ENCODE measurements at places on chromosomes 12 and 14.

DNA sequence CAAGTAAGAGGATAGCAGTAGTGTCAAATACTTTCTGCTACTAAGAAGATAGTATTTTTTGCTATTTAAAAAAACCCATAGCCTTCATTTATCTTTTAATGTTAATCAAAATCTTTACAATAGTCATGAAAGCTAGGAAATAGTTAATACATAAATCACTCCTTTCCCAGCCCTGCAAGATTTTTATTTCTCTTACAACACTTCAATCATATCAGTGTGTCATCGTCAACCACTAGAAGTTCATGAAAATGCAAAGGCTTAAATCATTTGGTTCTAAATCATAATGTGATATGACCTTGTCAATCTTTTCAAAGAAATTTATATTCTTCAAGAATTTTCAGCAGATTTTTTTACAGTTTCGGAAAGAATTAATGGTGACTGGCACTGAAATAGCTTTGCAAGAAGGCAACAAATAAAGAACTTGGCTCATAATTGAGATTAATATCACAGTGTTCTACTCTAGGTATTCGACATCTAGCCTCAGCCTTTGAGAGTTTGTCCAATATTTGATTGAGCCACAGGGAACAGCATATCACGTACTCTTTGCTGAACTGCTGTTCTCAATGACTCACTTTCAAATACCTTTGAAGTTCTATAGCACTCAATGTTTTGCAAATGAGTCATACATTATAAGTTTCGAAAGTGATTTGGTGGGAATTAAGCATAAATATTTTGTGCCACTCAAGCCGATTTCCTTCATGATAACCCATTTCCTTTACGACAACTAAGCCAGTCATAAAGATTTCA, 384.0 kb upstream of the FOXG1 start:
- no peak for DNase-seq

GRCh38 chr14:61841145-61841544, 78.9 kb downstream of the SNAPC1 start:
- DNase-seq, result no peak

DNA sequence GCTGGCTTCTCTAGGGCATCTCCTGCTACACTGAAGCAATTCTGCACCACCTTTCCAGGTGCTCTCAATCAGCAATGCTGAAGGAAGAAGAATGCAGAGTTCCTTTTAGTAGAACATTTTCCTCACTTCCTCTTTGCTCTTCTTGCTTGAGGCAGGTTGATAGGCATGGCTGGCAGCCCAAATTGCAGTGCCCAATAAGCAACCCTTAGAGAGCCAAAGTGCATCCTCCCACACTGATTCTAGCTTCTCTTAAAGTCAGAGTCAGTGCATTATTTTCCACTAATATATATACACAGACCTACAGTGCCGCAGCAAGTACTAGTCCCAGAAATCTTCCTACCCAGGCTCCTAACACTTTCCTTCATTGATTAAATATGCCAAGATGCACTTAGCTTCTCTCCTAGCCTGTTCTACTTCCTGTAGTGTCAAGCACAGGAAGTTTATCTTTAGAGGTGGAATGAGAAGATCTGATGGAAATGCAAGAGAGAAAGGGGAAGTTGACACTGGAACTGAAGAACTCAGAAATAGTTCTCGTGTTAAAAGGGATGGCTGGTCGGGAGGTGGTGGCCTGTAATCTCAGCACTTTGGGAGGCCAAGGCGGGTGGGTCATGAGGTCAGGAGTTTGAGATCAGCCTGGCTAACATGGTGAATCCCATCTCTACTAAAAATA, 132.7 kb downstream of the SSPN start:
- DNase-seq, result no peak

GRCh38 chr14:71314717-71315116, 407.5 kb downstream of the PCNX1 start:
- no peak for DNase-seq

DNA sequence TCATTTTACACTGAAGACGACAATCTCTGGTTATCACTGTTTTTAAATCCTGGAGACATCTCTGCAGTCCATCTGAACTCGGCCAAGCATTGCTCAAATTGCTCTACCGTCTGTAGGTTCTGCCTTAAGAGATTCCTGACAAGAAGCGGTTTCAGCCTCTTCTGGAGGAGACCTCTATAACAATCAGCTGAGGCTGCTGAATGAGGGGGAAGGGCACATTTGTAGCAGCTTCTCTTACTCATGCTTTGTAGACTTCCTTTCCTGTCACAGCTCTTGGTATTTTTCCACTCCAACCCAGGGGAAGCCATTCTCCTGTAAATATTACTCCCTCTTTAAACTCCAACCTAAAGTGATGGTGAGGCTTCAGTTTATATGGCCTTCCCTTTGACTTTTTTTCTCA, 3.0 kb downstream of the ARG2 start:
- DNase-seq, result no peak

DNA sequence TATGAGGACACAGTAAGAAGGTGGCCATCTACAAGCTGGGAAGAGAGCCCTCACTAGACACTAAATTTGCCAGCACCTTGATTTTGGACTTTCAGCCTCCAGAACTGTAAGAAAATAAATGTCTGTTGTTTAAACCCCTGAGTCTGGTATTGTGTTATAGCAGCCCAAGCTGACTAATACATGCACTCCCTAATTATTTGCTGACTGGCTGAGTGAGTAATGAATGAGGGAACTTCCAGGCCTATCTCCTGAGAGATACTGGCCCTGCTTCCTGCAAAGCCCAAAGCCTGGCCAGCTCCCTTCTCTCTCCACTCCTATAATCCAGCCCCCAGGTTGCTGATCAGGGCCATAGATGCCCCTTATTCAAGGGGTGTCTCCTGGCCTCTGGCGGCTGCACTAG, 120.0 kb upstream of the NOS1 start:
- DNase-seq, result no peak

DNA sequence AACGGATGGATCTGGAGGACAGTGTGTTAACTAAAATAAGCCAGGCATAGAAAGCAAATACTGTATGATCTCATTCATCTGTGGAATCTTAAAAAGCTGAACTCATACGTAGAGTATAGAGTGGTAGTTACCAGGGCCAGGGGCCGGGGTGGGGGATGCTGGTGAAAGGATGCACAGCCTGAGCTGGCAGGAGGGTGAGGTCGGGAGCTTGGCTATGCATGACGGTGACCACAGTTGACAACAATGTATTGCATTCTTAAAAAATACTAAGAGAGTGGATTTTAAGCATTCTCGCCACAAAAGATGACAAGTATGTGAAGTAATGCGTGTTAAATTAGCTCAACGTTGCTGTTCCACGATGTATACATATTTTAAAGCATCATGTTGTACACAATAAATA, 351.3 kb downstream of the TMEM121 start:
- no peak for DNase-seq

DNA sequence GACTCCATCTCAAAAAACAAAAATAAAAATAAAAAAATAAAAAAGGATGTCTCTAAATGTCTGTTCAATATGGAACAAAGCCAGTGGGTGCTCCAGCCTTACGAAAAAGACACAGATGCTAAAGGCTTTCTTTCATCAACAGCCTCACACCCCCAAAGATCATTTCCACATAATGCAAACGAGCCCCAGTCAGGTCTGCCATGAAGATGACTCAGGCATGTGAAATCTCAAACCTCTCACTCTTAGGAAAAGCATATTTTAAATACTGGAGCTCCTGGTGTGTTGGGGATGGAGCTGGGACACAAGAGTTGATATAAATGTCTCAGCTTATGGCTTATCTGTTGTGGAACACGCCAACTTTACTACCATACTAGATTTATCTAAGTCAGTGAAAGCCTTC, 49.9 kb upstream of the PLXNC1 start:
- DNase-seq, result no peak

DNA sequence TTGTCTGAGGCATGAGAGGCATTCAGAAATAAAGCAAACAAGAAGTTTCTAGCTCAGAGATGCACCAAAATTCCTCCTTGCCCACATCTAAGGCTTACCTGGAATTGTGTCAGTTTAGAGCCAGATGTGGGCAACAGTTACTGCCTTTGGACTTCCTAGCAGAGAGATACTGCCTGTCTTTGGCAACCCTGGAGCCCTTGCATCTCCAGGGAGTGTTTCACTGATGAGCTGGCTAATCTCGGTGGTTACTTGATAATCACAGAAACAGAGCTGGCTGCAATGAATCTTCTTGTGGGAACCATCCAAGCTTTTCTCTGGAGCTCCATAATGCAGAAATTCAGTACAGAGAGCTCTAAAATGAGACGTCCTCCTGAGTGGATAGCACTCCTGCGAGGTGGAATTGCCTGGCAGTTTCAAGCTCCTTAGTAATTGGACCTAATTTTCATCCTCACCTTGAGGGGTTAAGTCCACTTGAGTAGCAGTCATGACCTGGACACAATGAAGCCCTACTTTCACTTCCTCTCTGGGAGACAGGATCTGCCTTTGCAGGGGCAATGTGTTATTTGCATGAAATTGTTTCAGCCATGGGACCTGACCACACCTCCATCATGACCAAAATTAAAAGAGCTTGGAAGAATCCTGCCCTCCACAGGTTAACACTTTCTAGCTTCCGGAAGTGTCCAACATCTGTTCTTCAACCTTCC, 108.8 kb upstream of the ARHGAP5 start:
- no peak for DNase-seq

DNA sequence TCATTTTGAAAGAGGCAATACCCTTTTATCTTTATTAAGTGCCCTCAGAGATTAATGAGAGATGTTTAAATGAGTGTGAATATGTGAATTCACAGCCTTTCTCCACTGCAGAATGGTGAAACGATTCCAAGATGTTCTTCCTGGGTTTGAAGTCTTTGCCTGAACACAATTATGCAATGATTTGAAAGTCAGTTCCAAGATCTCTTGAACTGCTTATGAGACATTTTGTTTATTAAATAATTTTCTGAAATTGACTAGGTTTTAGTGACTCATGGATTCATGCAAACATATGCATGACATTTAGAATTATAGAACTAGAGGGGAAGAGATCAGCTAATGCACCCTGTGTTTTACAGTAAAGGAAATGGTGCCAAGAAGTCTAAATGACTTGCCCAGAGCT, 118.1 kb upstream of the SLC38A2 start:
- DNase-seq, result no peak

- no peak for DNase-seq
Observed at GRCh38 chr12:57142121-57142520, 5.3 kb downstream of the LRP1-AS start.

- DNase-seq, result no peak
Observed at GRCh38 chr12:130562716-130563115, 153.4 kb downstream of the RIMBP2 start.

DNA sequence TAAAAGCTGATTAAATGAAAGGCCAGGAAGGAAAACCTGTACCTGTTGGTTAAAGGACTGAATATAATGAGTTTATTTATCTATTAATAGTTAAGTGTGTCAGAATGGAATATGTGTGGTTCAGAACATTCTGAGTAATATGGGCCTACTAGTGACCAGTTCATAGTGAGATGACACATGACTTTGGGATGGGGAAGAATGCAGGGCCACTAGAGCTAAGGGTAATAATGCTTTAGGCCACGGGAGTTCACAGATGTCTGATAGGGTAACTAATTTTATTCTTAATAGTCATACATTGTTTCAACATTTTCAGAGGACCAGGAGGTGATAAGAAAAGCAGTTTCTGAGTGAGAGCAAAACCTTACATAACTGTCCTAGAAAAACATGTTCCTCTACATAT, 247.8 kb upstream of the OR4E1 start:
- DNase-seq, result no peak

GRCh38 chr12:2234646-2235350, 182.0 kb downstream of the CACNA1C start:
- DNase-seq, result no peak

- no peak for DNase-seq
Observed at GRCh38 chr12:45296046-45296586, 80.2 kb downstream of the ANO6 start.

- no peak for DNase-seq
Observed at GRCh38 chr14:37617864-37618365, 22.5 kb downstream of the TTC6 start.

DNA sequence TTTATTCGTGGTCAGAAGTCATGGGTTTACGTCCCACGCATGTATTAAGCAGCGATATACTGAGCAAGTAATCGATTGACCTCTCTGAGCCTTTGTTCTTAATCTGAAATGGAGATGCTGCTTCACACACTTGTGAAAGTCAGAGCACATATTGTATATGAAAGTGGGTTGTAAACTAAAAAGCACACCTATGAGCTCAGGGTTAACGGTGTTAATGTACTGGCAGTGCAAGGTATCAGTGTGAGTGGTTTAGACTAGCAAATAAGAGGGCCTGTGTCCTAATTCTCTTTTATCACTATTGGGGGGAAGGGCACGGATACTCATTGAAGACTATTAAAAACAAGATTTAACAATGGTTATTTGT, 676 bp downstream of the MRPL42 start:
- DNase-seq, result no peak

DNA sequence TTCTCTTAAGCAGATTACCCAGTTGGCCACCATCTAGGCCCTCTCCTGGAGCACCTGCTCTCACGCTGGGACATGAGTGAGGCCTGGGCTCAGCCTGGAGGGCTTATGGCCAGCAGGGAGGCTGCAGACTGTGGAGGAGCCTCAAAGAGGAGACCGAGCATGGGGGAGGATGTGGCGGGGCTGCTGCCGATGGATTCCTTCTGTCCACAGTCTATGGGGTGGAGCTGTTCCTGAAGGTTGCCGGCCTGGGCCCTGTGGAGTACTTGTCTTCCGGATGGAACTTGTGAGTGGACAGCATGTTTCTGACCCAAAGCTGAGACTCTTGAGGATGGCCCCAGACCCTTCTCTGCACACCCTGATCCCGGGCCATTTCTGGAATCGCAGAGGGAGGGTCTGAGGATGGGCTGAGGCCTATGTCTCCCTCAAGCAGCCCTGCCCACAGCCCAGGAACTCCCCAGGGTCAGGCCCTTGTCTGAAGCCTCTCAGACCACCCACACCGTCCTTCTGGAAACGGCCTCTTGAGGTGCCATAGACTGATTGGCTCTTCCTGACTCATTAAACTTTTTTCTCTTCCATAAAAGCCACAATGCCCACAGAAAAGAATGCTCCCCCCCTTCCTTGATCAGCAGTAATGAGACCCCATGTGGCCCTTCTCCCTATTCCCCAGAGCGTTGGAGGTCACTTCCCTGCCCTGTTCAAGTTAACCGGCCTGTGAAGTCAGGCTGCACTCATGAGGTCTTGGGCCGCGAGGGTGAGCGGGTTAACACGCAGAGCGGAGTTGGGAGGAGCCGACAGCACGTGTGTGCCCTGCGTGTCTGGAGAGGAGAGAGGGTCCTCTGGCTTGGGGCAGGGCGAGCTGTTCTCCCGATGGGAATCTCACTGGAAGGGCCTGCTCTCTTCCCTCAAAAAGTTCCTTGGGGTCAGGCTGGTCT, 49.0 kb downstream of the SLC8B1 start:
- DNase-seq, result no peak

GRCh38 chr12:117854339-117855012, 114.3 kb downstream of the KSR2 start:
- DNase-seq, result peak; percentile 33

GRCh38 chr12:108270035-108270848, 68.9 kb downstream of the CMKLR1 start:
- DNase-seq, result no peak

GRCh38 chr14:61090432-61091216, 109.6 kb downstream of the SLC38A6 start:
- DNase-seq, result no peak

- no peak for DNase-seq
Observed at GRCh38 chr14:20641591-20641990, at the start of gene OR6S1. TSS of gene OR6S1 (minus strand) at chr14:20641691. CDS start at chr14:20641691, 0 bp downstream.
